ENCODE measurements at places on chromosomes 7 and 10.

- DNase-seq: no peak
Measured at GRCh38 chr7:879093-879492, 2.7 kb downstream of the GET4 start.

- DNase-seq: no peak
Measured at GRCh38 chr10:92619368-92619767, 26.4 kb downstream of the KIF11 start.

- no peak for DNase-seq
Measured at GRCh38 chr7:40493609-40494051, 358.8 kb downstream of the SUGCT start.

DNA sequence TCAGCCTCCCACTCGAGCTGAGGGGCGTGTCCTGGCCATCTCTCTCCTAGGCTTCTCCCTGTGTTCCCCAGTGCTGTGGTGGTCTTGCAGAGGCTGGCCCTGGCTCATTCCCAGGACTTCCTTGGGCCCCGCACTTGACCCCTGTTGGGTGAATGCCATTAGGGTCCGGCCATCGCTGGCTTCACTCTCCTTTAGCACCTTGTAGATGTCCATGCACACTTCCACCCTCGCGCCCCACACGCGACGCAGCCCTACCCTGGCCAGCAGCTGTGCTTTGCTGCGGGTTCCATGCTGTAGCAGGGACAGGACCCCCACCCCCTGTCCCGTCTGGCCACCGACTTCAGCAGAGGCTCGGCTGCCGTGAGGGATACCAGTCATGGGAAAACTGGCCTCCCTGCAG lies 46.3 kb downstream of the PITRM1 start:
- DNase-seq: no peak

DNA sequence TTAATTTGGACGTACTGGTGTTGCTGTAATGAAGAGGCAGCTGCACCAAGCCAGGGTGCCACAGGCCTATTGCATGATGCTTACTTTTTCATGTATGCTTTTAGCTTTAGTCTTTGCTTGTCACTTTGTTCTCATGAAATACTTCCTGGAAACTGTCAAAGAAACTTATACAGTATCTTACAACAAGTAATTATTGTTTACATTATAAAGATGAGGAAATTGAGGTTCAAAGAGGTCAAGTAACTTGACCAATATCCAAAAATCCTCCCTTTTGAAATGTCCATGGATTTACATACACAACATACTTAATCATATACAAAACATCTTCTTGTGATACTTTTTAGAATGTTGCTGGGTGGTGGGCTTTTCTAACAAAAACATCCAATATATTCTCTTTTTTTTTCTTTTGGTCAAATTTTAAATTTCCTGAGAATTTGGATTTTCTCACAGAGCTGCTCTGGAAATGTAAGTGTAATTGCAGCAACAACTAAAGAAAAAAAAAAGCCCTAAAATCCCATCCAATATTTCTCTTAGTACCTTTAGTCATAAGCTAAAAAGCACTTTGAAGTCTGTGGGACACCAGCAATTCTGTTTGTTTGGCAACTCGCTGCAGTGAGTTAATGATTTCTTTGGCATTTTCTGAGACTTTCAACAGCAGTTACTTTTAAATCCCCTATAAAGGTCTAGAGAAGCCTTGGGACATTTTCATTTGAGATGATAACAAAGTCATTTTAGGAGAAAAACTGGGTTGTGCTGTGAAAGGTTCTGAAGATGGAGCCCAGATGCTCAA lies 500.6 kb upstream of the IGFBP3 start:
- no peak for DNase-seq

DNA sequence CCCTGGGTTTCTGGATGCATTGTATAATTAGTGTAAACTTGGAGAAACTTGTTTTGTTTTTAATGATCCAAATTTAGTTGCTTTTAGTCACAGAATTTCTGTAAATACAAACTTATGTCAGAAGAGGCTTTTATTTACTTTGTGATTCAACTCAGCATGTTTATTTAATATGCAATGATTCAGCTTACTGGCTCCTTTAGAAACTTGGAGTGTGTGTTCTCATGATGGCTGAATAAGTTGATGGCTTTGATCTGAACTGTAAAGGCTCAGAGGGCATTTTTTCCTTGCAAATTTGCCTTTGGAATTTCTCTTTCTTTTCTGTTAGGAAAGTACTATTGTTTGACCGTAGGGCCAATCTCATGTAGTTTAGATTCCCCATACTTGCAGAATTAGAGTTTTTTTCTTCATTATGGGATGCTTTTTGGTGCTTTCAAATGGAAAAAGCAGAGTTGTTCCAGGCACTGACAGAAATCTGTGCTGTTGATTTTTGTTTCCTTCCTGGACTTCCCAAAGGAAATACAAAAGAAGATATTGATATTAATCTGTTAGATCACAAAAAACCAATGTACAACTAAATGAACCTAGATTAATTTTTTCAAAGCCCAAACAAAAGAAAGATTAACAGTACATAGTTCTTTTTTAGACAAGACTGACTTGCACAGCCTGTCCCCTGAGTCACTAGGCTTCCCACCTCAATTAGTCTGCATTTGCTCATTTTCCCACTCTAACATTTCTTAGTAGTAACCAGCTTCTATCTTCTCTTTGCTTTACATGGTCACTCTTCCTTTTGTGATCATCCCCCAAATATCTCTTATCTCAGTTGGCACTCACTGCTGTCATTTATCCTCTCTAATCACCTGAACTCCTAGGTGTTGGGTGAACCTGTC lies 96.8 kb upstream of the AGR3 start:
- no peak for DNase-seq
